Kidney capillary endothelial cell (primary cell): ENCODE measurements at places on chromosomes 7 and 10.

- no peak for DNase-seq
Observed at GRCh38 chr10:62511656-62512055, 137.5 kb downstream of the ZNF365 start.

GRCh38 chr7:12540850-12541249 lies 29.7 kb upstream of the SCIN start:
- DNase-seq = no peak

DNA sequence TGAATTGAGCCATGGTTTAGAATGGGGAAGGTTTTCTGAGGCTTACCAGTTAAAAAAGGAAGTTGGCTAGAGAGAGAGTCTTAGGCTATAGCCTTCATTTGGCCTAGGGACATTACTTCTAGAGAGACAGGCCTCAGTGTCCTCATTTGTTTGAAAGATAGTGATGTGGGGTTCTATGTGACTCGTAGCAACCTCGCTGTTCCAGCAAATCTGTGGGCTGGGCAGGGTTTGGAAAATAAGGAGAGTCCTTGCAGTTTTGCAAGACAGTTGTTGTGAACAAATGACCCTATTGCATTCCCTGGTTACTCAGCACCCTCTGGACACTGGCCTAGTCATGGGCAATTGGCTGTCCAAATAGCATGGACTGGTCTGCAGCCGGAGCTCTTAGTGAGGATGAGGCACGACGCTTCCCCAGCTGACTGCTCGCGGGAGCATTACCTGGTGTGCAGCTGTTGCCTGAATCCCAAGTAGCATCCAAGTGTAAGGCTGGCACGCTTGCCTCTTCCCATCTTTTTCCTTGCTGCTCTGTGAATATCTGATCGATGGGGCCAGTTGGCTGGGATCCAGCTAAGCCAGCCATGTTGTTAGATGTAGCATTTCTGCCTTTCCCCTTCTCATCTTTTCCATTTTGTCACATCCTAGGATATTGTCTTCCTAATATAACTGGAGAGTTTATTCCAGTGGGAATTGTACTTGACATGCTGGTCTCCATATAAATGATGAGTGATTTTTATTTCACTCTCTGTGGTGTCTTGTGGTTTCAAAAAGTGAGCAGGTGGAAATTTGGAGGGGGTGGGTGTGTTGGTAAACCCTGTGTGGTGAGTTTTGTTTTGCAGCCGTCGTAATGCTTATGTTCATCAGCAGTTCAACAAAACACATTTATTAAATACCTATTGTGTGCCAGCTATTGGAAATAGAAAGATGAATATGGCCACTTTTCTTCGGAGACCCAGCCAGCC lies 99.8 kb downstream of the SND1 start:
- DNase-seq = no peak

DNA sequence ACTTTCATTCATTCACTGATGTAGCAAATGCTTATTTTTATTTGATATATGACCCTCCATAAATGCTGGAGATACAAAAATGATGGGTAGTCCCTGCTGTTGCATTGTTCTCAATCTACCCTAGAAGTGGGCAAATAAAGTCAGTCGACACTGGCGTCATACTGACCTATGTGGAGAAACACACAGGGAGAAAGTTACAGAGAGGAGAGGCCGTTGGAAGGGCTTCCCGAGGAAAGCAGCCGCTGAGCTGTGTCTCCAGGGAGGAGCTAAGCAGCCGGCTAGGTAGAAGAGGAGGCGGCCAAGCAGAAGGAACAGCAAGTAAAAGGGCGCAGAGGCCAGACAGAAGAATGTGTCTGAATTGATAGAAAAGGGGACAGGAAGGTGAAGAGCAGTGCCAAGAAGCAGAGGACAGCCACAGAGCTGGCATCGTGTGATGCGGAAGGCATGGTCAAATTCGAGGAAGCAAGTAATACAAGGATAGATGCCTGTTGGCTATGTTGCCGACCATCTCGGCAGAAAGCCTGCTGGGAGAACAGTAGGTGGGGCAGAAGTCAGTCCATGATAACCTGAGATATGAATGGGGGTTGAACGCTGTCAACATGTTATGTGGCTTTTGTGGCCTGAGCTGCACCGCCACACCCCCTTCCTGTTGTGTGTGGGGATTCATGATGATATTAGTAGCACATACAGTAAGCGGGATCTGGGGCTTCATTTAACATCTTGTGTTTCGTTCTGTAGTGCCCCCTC lies 25.9 kb downstream of the ST8SIA6 start:
- no peak for DNase-seq

GRCh38 chr7:150939052-150939451 lies 39.1 kb downstream of the KCNH2 start:
- no peak for DNase-seq

GRCh38 chr10:98582363-98582762 lies 135.6 kb upstream of the HPS1 start:
- DNase-seq = no peak

DNA sequence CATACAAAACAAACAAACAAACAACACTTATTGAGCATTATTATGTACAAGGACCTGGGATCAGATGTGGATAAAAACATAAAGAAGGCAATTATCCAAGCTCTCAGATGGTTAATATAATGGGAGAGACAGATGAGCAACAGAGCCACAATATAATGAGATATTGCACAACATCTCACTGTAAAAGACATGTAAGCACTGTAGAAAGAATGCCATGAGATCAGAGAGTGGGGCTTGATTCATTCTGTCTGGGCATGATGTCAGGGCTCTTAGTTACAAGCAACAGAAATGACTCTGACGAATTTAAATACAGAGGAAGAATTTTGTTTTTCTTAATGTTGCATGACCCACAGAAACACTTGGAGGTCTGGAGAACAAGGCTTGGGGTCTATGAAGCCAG lies 164.7 kb upstream of the PLXDC2 start:
- DNase-seq = no peak

DNA sequence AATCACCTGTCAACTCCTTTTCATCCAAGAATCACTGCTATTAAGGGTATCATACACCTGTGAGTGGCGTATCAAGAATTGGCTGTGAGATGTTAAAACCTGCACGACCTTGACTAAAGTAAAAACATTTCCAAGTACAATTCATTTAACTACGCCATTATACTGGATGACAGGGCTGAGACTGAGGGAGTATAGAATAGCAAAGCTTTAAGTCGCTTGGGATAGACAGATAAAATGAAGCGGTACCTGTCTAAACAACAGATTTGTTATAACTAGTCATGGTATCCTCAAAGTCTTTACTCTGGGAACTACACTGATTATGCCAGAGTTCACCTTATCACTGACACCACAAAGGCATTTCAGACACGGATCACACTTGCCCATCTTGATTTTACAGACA lies 366.1 kb upstream of the LRRN3 start:
- no peak for DNase-seq

DNA sequence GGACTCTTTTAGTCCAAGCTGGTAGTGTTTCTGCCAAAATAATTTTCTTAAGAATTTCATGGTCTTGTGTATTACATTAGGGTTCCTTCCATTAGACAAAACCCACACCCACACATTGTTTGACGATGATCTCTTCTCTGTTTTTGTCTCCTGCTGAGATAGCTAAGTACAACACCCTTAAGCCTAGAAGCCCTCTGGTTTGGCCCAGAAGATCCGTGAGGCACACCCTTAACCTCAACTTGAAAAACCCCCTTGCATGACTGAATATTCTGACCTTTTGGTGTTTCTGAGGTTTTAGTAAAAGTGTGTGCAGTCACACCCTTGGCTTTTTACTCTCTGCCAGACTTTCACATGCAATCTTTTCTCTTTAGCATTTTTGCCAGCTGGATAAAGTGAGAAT lies 29.3 kb upstream of the ERCC6 start:
- no peak for DNase-seq

- DNase-seq = peak; percentile 36
Observed at GRCh38 chr10:78458983-78459638, 425.4 kb downstream of the RPS24 start.

DNA sequence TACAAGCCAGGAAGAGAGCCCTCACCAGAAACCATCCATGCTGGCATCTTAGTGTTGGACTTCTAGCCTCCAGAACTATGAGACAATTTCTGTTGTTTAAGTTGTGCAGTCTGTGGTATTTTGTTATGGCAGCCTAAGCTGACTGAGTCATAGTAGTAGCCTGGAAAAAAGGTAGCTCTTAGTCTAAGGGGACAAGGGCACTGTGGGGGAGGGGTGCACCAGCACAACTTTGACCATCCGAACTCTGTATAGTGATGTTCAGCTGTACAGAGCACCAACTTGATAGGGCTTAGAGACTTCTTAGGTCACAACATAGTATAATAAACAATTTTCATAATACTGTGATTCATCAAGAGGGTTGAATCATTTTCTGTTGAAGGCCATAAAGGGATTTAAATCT lies 14.3 kb downstream of the EIF4EBP2 start:
- DNase-seq = peak; percentile 11

DNA sequence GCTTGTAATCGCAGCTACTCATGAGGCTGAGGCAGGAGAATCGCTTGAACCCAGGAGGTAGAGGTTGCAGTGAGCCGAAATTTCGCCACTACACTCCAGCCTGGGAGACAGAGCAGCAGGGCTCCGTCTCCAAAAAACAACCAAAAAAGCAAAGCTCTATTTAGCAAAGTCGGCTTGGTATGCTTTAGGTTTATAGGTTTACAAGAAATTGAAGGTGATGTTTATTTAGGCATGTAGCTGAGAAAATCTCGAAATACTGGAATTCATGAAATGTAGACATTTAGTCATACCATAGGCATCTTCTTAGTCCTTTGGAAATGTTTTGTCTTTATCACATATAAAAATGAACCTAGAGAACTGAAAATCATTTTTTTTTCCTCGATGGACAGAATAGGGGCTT lies 453.8 kb upstream of the ANKRD30A start:
- no peak for DNase-seq

GRCh38 chr7:38838725-38839385 lies 70.1 kb downstream of the VPS41 start:
- DNase-seq = no peak

- no peak for DNase-seq
Observed at GRCh38 chr7:39144420-39144819, 166.7 kb downstream of the POU6F2 start.

- DNase-seq = no peak
Observed at GRCh38 chr10:60777696-60778213, 523 bp upstream of the CDK1 start.

DNA sequence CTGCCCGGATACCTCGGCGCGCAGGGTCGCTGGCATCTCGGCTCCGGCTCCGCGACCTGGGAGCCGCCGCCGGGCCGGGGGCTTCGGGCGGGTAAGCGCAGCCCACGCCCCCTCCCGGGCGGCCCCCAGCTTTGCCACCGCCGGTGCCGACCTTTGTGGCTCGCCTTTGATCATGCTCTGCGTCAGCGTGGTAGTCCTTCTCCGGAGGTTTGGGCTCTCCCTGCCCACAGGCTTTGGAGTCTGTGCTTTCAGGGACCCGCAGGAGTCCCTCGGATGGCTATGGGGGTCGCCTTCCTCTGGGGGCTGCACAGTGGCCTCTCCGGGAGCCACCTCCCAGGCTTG lies 7.3 kb downstream of the ATP6V1F start:
- no peak for DNase-seq

DNA sequence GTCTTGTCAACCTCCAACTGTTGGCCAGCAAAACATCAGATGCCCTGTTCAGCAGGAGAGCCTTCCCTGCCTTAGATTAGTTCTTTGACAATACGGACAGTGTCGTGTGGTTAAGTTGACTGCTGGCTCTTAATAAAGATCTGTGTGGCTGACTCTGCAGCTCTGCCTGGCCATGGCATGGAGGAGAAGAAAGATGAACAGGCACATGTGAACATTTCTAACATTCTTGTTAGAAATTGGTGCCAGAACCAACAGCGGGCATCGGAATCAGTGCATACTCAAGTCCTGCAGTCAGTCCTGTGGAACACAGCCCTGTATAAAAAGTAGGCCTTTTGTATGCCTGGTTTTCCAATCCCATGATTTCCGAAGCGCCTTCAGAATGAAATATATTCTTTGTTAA lies 455.6 kb downstream of the POM121L12 start:
- DNase-seq = no peak

- DNase-seq = no peak
Observed at GRCh38 chr10:132974886-132975830, 32.8 kb upstream of the CFAP46 start.

- peak; percentile 72 for DNase-seq
Observed at GRCh38 chr7:28358423-28358868, 53.9 kb upstream of the CREB5 start.

- no peak for DNase-seq
Observed at GRCh38 chr7:138838166-138838565, 40.2 kb upstream of the ATP6V0A4 start.

DNA sequence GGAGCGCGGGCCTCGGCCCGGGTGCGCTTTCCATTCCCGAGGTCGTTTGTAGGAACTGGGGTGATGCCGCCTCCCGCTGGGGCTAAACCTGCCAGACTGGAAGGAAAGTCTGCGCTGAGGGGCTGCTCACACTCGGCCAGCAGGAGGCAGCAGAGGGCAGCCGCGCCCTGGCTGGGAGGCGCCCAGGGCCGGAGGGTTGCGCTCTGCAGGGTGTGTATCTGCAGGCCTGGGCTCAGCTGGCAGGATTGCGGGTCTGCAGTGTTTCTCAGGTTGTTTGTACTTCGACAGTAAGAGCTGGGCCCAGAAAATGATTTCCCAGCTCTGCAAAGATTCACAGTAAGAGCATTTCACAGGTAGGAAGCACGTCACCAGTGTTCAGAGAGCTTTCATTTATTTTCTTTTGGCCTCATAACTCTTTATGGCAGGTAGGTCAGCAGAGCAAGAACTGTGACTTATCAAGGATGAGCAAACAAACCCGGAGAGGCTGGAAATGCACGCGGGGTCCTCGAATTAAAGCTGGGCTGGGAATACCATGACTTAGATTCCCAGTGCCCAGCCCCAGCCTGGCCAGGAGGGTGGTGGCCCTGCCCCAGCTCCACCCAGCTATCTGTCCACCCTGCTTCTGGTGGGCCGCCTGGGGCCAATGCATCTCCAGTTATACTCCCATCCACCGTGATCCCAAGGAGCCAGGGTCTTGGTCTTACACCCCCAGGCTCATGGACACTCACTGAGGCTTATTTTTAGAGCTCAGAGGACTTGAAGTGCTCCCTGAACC lies 15.2 kb upstream of the PPP2R2D start:
- DNase-seq = peak; percentile 59

DNA sequence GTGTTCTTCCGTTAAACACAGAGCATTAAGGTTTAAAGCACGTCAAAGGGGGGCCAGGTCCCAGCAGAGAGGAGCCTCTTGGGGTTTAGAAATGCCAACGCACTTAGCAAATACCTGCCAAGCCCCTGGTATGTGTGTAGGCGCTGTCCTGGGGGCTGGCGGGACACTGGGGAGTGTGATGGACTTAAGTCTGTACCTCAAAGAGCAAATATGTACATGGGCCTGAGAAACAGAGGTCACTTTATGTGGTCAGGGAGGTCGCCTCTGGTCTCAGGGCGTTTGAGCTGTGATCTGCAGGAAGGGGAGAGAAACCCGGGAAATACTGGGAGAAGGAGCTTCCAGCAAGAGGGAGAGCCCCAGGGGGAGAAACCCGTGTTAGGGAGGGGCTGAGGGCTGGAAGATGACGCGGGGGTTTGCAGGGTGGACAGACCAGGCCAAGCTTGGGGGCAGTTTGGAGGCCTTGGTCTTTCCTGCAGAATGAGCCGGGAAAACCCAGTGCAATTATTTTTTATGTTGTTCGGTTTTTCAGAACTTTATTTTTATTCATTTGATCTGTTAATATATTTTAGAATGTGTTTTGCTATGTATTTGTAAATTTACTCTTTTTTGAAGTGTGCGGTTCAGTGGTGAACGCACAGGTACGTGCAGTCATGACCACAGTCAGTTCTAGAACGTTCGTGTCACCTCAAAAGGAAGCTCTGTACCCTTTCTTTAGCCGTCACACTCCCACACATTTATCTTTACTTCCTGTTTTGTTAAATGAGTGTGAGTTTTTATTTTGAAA lies 441.4 kb upstream of the FOXK1 start:
- DNase-seq = no peak

- DNase-seq = no peak
Observed at GRCh38 chr7:27608776-27609495, 53.7 kb downstream of the HIBADH start.

- DNase-seq = no peak
Observed at GRCh38 chr10:27696466-27696865, 49.2 kb downstream of the MKX start.
